CD8-positive, alpha-beta T cell (primary cell): ENCODE measurements at places on chromosomes 13 and 19.

GRCh38 chr13:30908416-30908980 is 2.4 kb downstream of the MEDAG start:
- DNase-seq, result no peak

- DNase-seq, result no peak
Observed at GRCh38 chr19:53883231-53883661, 1.2 kb downstream of the PRKCG start.

DNA sequence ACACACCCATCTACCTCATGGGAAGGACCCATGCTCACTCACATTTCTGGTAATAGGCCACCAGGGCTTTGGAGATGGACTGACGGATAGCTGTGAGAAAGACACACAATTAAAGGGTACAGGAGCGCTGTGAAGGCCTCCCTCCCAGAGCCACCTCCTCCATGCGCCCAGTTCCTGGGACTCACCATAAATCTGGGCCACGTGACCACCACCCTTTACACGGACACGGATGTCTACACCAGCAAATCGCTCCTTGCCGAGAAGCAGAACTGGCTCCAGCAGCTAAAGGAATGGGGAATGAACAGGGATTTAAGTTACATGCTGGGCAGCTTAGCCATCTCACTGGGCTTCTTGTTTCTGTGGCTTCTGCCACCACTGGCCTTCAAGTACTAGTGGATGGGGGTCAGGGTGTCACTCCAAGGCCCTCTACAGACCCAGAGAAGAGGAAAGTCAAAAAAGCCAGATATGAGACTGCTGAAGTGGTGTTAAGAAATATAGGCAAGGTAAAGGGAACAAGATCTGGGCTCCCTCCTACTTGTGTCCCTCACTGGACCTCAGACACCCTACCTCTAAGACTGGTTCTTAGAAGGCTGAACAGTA is 2.2 kb downstream of the RPS16 start:
- DNase-seq, result no peak

GRCh38 chr13:41700790-41701310 is 243.5 kb downstream of the RGCC start:
- no peak for DNase-seq

DNA sequence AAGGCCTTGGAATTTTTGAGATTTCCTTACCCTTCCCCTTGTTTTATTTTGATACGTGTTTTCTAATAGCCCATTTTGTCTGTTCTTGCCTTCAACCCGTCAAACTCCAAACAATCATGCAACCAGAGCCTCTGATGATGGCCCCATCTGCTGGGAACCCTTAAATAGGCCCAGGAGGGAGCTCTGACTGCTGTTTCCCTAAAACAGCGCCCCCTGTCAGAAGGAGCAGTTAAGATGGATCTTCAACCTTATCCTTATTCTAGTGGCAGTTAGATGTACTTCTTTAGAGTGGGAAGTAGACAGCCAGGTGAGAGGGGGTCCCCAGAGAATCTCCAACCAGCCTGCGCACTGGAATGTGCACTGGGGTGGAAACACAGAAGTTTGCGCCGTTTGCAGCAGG is 1031.0 kb upstream of the PCDH9 start:
- DNase-seq, result no peak

DNA sequence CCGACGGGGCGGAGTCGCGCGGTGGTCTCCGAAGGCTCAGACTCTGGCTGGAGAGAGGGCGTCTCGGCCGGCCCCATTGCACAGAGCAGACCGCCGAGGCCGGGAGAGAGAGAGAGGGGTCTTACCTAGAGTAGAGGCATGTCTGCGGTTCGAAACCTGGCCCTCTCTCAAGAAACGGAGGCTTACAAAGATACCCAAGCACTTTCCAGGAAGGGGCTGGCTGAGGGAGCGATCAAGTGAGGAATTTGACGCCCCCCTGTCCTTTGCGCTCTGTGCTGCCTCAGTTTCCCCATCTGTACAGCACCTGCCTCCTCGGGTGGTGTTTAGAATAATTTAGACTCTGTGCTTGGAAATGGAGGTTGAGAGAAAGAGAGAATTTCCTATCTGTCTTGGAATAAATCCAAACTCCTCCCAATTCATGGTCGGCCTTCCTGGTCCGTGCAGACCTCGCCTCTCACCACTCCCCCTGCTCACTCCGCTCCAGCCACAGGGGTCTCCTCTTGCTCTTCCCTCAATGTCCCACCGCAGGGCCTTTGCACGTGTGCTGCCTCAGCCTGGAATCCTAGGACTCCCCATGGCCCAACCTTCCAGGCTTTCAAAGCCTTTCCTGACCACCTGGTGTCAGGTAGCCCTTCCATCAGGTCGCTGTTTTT is 658 bp upstream of the ISOC2 start:
- DNase-seq, result no peak

GRCh38 chr13:75384879-75385707 is 96.9 kb downstream of the TBC1D4 start:
- no peak for DNase-seq

DNA sequence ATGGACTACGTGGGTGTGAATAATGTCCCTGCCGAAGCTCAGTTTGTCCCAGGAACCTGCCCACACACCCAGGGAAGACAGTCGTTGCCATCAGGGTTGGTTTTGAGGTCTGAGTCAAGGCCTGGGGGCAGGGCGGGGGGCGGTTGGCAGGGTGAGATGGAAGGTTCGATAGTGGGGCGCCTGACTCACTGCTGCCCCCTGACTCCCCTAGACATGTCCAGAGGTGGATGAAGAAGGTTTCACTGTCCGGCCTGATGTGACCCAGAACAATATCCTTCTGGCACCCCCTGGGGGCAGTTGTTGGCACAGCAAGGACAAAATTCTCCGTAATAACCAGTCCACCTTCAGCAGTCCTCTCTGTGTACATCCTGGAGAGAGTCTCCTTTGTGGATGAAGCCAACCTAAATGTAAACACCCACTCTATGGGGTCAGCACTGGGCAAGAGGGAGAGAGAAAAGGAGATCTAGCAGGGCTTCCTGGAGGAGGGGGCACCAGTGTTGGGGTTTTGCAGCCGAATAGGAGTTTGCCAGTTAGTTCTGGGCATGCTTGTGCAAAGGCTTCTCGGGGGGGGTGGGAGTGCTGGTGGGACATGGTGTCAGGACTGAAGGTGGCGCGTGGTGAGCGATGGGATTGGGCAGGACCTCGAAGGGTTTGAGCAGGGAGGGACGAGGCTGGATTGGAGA is 19.6 kb upstream of the B3GNT3 start:
- DNase-seq, result no peak

DNA sequence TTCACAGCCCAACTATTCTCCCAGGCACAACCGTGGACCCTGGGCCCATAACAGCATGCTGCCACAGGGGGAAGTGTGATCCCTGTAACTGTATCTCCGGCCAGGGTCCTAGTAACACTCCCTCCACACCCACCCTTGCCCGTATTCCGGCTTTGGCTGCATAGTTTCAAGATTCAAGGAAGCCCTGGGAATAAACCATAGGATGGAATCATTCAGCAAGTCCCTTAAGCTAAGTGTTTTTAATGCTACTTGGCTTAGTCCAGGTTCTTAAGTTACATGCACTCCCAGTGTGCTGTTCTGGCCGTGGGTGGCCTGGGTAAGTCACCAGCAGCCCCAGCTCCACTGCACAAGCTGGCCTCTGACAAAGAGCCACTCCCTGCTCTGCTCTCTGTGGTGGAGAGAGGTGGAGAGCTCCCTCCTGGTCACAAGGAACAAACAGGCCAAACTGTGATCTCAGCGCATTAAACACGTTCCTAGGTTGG is 532.4 kb upstream of the SGCG start:
- DNase-seq, result no peak

DNA sequence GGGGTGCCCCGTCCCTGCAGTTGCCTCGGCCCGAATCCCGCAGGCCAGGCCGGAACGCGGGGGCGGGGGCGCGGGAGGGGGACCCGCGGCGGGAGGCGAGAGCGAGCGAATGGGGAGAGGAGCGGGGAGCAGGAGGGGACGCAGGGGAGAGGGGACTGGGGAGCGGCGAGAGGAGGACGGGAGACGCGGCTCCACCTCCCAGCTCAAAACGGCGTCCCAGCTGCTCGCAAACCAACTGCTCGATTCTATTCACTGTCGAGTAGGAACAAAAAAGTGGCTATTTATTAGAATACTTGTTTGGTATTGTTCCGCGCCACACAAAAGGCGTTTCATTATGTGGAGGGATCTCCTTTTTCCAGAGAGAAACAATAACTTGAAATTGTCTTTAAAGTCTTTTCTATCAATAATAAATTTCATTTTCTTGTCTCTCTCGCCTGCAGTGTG is 10.6 kb upstream of the SOX1 start:
- DNase-seq, result no peak
